Posterior vena cava (tissue), 2 donors: ENCODE measurements at places on chromosomes 5 and 9. TPM values are rescaled to one million over a fixed set of nuclear protein-coding genes. Genes with fewer than 3 reads are reported as not detected.

DNA sequence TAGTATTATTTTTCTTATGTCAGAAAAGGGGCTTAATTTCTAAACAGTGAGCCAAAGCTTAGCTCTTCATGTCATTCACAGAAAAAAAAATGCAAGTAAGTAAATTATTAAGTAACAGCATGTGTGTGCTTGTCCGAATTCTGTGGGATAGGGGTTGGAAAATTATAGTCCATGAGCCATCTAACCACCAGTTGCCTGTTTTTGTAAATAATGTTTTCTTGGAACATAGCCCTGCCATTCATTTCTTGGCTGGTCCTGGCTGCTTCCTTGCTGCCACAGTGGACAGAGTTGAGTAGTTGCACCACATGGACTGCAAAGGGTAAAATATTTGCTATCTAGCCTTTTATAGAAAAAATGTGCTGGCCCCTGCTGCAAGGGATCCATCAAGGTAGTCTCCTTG, 513.7 kb upstream of the WWC1 start:
- DNase-seq = no peak

- no peak for DNase-seq
These were observed 71.3 kb downstream of the LMX1B start for GRCh38 chr9:126684965-126685465.

- DNase-seq = no peak
These were observed 271.6 kb upstream of the NUDT12 start for GRCh38 chr5:103834216-103834615.

DNA sequence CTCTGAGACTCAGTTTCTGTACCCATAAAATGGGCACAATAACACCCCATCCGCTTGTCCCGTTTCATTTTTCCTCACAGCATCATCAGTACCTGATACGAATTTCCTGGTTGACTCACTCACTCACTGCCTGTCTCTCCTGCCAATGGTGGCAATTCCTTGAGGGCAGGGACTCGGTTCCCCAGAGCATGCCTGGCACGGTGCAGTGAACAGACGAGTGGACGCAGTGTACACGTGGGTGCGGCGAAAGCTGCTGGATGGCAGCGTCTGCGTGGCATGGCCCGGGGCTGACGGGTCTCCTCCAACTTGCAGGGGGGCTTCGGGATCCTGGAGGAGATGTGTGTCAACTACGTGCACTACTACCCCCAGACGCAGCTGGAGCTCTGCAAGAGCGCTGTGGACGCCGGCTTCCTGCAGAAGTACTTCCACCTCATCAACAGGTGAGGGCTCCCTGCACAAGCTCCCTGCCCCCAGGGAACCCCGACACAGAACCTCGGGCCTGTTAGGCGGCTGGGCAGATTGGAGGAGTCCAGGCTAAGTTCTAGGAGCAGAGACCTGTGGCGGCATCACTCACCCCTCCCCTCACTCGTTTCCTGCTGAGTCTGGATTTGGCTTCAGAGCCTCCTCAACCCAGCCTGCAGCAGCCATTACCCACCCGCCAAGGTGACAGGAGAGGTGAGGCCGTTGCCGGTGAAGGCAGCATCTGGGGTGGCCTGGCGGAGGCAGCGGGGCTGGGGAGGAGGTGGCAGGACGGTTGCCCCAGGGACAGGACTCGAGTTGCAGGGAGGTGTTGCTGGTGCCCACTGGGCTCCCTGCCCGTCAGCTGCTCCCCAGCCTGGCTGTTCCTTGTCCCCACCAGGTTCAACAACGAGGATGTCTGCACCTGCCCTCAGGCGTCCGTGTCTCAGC, 20.3 kb downstream of the DBH start:
- no peak for DNase-seq

GRCh38 chr5:132020568-132021339, 9.3 kb upstream of the ACSL6 start:
- peak; percentile 30 for DNase-seq

GRCh38 chr5:77425420-77425819, 66.7 kb downstream of the WDR41 start:
- DNase-seq = no peak

DNA sequence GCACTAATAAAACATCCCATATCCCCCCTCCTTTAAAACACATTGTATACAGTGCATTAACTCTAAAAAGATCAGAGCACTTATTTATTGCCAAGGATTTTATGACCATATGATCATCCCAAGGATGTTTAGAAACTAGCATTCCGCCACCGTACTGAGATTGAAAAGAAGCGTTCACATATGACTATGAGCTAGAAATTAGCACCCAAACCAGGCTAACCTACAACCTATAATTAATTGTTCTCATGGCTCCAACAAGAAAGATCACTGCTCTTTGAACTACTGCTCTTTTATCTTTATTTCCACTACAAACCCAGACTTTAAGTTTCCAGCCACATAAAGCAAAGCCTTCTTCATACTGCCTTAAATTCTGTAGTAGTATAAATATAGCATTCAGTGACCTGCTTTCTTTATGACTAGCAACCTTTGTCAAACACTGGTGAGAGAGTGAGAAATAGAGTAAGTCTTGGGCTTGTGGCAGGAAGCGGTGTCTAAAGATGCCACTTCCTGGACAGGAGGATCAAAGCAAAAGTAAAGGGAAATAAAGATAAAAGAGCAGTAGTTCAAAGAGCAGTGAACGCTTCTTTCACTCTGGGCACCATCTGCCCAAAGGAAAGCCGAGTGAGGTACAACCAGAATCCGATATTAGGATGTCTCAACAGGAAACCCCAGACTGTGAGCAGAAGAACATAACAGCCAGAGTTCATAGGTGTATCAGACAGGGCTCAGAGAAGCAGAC, 151.1 kb upstream of the ERCC6L2 start:
- no peak for DNase-seq

- no peak for DNase-seq
These were observed 563.9 kb downstream of the BNC2 start for GRCh38 chr9:16306586-16306985.

DNA sequence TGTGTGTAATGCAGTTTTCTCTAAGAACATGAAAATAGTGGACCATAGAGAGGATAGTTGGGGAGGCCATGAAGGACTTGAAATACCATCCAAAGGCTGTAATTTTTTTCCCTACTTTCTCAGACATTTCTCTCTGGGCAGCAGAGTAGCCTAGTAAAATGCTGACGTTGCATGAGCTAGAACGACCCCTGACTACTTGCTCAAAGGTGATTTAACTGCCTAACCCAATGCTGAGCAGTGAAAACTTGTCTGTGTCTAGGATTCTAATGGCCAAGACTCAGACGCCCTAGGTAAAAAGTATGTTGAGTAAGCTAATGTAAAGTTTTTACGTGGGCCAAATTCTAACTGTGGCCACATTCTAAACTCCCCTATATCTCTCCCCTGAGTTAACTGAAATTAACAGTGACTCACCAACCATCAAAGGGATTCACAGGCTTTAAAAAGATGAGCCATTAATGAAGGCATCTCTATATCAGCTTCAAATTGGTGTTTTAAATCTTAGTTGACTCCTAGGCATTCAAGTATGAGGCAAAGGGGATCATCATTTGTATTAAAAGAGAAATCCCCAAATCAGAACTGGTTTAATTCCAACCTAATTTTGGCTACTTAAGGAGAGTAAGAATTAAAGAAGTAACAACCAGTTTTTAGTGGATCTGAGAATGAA, 121.0 kb upstream of the GAS1 start:
- no peak for DNase-seq

- no peak for DNase-seq
These were observed 8.0 kb downstream of the NTNG2 start for GRCh38 chr9:132169672-132170392.

DNA sequence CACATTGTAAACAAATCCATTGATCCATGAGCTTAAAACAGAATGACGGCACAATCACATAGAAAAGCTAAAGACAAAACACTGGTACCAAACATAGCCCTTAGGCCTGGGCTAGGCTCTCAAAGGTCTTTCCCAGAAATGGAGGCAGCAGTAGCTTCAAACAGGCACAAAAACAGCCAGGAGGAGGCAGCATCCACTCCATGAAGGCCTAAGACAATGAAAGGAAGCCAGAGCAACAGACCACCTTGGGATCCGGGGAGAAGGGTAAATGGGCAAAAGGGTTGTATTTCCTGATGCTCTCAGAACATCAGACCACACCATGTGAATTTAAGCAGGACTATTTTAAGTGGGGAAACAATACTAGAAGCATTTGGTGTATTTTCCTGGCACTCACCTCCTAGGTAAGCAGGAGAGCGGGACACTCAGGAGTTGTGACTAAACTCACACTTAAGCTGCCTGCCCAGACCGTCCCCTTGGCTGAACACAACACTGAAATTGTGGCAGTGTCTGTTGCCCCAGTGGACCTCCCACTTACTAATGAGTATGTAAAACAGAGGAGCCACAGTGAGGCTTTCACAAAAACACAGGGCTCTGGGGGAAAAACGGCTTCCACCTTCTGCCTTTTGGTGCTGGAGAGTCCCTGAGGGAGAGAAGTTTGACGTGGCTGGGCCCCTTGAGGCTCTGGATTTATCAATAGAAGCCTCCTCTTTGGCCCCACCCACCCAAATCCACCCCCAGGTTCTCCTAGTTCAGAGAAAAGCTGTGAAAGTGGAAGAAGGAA, 11.9 kb downstream of the GNPDA1 start:
- no peak for DNase-seq

GRCh38 chr9:114962809-114963208, 32.4 kb upstream of the TNFSF8 start:
- no peak for DNase-seq

- no peak for DNase-seq
These were observed 227.2 kb upstream of the KLF9 start for GRCh38 chr9:70641631-70642030.

DNA sequence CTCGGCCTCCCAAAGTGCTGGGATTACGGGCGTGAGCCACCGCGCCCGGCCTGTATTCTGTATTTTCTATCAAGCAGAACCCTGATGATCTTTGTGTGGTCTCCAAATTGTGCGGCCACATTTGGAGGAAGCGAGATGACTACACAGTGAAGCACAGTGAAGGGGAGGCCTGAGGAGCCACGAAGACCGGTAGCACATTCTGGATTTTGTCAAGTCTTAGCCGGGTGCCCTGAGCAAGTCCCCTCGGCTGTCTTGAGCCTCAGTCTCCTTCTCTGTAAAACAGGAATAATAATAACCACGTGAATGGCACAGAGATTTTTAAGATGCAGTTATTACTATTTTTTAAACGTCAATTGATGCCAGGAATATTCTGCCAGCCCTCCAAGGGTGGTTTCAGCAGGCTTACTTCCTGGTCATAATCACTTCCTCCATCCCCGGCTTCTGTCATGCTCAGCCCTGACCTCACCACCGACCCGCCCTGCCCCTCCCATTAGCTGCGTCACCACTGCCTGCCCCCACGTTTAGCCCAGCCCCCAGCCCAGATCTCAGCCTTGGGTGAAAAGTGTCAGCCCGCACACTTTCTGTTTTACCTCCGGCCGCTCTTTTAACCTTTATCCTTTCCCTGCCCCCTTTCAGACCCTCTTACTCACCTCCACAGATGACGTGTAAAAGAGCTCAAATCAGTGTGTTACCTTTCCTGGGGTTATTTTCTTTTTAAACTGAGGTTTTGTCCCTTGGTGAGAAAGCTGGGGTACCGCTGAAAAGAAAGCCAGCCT, 27.0 kb upstream of the ERGIC1 start:
- peak; percentile 97 for DNase-seq

DNA sequence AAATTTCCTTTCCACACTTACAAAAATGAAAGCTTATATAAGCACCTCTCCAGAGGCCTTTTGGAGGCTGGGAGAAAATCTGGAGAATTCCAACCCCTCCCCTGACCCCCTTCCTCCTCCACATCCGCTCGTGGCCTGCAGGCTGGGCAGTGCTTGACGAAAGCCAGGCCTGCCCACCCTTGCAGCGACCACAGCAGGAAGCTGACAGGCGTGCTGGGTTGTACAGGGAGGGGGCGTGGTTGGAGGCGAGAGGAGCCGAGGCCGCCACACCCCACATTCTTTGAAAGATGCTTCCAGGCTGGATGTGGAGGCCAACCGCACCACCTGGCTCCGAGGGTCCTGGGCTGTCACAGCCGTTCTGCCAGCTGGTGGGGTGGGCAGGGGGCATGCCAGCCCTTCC, 47.8 kb upstream of the IER5L start:
- DNase-seq = peak; percentile 89

- DNase-seq = no peak
These were observed 5.9 kb upstream of the CFAP90 start for GRCh38 chr5:7856855-7857254.

DNA sequence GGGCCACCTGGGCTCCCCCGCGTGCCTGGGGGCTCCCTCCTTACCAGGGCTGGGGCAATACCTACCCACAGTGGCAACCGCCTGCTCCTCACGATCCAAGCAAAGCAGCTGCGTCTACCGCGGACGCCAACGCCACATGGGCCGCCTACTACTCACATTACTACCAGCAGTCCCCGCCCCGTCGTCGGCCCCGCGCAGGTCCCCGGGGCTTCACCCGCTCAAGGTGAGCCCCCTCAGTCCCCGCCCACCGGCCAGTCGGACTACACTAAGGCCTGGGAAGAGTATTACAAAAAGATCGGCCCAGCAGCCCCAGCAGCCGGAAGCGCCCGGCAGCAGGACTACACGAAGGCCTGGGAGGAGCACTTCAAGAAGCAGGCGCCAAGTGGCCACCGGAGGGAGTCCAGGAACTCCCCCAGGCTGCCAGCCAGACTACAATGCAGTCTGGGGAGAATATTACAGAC, 106.0 kb upstream of the MTAP start:
- no peak for DNase-seq

DNA sequence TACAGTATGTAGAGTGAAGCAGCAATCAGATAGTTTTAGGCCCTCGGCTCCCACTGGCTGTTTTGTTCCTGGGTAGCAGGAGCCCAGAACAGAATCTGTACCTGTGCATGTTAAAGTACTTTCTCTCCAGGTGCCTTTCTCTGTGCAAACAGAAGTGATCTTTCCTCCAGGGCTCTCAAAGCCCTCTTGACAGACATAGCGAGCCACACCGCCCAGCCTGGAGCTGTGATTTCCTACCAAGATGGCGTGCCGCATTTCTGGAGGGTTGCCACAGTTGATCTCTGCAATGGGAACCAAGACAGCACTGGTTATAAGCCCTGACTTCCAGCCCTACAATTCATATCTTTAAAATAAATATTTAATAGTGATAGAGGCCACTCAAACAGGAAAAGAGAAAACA, 50.9 kb downstream of the SUSD1 start:
- DNase-seq = no peak

- no peak for DNase-seq
These were observed 77.7 kb downstream of the FOXD1 start for GRCh38 chr5:73370640-73371583.

- no peak for DNase-seq
These were observed 1244.1 kb upstream of the ACO1 start for GRCh38 chr9:31140316-31140715.

- peak; percentile 72 for DNase-seq
These were observed 2.6 kb downstream of the OLFML2A start for GRCh38 chr9:124779368-124780059.

GRCh38 chr5:84393969-84394368, 9.3 kb upstream of the EDIL3 start:
- no peak for DNase-seq

GRCh38 chr5:132115375-132115774, 41.8 kb downstream of the CSF2 start:
- DNase-seq = no peak

The NR6A1 gene
- total RNA-seq = 0.23 TPM

The OMD gene
- total RNA-seq = 15.1 TPM

The IFNA2 gene
- not detected for total RNA-seq

The LRSAM1 gene
- 16.9 TPM for total RNA-seq

The FCN2 gene
- total RNA-seq = not detected

The CEP78 gene
- 9.9 TPM for total RNA-seq

The SAP30L gene
- 34.6 TPM for total RNA-seq

The SPINK13 gene
- total RNA-seq = not detected

The HK3 gene
- total RNA-seq = 36.2 TPM

The IRGM gene
- not detected for total RNA-seq

The MAPK9 gene
- total RNA-seq = 34.9 TPM

The SLC46A2 gene
- 0.19 TPM for total RNA-seq
